ENCODE measurements at places on chromosomes 6 and 20. TPM values are rescaled to one million over a fixed set of nuclear protein-coding genes. Genes with fewer than 3 reads are reported as not detected.

PGBD1 gene
- 10.2 TPM for total RNA-seq

MDFI gene
- total RNA-seq = 26.8 TPM

CLDN20 gene
- total RNA-seq = not detected

NDUFAF4 gene
- total RNA-seq = 13.9 TPM

TMEM200A gene
- not detected for total RNA-seq

C20orf144 gene
- total RNA-seq = 0.11 TPM

SEL1L2 gene
- total RNA-seq = not detected

SUMO4 gene
- 1.3 TPM for total RNA-seq
